ENCODE measurements at places on chromosomes 7 and 10.

GRCh38 chr7:67392596-67393438 is 396.2 kb downstream of the TYW1 start:
- no peak for DNase-seq

DNA sequence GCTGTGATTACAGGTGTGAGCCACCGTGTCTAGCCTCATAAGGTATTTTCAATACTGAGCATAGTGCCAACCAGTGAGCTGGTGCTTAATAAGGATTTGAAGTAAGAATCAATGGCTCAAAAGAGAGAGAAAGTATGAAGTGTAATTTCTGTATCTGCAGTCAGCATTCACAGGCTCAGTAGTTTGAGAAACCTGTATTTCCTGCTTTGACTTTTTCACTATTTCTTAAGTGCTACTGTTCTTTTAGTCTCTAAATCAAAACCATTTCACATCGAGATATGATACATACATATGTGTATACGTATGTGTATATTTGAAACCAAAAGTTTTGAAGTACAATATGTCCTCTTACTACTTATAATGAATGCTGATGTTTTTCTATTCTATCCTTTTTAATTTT is 189.9 kb downstream of the PPP1R9A start:
- DNase-seq = no peak

GRCh38 chr7:19815546-19815945 is 42.1 kb upstream of the TMEM196 start:
- DNase-seq = no peak

DNA sequence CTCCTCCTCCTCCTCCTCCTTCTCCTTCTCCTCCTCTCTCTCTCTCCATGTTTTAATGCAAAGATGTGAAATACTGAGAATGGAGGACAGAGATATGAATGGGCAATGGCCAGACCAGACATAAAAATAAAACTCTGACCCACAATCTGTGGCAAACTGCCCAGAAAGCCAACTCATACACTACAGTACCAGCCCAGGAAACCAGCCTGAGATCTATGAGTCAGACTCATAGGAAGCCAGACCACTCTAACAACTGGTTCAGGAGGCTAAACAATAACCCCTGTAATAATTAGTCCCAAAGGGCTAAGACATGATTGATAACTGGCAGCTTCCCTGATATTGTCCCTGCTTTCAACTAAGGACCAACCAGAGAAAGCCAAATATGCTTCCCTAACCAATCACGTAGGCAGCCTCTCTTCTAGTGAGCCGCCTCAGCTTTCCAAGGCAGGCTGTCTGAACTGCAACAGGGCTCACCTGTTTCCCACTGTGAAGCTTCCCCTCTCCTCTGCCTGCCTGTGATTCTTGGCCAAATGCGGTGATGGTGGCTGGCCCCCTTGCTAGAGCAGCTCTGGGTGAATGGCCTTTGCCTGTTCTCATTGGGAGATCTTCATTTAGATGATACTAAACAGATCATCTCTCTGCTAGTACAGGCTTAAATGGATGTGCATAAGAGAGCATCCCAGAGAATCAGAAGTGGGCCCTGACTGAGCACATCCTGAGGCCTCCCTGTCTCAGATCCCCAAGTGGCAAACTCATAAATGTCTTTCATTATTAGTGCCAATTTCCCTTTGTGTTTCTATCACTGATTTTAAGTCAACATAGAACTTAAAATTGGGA is 817.6 kb downstream of the TNS3 start:
- no peak for DNase-seq

DNA sequence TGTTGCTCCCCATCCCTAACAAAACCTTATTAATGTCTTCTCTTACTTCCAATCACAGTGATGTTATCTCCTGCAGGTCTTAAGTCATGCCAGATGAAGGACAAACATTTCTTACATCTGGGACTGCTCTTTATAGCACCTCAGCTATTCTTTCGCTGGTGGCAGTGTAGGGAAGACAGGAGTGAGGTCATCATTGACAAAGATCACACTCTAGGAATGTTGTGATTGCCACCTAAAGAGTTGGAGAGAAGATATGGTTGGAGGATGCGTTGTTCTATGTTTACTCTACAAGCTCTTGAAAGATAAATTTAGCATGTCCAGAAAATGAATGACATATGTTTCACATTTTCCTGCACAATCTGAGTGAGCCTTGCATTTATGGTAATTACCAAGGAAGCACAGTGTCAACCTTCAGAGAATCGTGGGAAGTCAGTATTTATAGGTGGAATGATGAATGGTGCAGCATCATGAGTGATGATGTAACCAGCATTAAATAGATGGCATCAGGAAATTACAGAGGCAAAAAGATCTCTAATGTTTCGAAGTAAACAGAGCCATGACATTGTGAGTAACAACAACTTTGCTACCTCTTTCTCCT is 188.1 kb upstream of the STEAP1 start:
- DNase-seq = no peak

- DNase-seq = no peak
Measured at GRCh38 chr10:131872011-131872826, 28.6 kb upstream of the PPP2R2D start.

DNA sequence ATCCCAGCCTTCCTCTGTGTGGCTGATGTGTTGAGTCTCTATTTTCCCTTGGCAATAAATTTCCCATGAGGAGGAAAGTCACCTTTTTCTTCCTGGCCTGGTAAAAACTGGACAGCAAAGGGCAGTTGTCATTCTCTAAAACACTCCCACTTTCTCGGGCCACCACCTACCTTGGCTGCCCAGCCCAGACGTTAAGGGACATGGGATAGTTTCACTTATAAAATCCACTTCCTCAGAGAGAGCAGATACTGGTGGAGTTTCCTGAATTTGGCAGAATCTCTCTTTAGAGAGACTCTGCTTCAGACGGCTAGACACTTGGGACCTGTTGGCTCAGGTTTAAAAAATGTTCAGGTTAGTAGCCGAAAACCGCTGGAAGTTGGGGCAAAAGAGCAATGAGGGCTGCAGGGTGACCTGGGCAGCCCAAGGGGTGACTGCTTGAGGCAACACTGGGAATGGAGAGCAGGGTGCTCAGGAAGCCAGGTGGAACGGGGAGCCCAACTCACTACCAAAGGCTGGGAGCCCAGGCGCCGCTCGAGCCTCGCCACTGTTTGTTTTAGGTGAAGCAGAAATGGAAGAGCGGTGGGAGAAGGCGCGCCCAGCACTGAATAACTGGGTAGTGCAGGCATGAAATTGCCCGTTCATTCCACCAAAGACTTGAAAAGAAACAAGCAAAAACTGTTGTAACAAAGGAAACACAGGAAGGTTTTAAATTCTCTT is 186.1 kb downstream of the TRIL start:
- no peak for DNase-seq

DNA sequence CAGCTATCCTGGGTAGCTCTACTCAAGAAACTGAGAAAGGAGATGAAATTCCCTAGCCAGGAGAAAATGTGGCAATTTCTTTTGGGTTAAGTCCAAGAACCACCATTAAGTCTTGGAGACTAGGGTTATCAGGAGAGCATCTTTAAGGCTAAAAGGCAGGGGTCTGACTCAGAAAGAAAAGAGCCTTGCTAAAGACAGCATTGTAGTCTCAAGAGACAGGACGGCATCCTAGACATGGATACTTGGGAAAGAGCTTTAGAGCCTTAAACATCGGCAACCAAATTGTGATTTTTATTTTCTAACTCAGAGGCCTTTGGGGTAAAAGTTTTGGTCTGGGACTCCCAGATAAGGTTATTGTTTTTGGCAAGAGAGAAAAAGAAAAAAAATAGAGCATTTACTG is 83.1 kb downstream of the FAS start:
- DNase-seq = no peak

DNA sequence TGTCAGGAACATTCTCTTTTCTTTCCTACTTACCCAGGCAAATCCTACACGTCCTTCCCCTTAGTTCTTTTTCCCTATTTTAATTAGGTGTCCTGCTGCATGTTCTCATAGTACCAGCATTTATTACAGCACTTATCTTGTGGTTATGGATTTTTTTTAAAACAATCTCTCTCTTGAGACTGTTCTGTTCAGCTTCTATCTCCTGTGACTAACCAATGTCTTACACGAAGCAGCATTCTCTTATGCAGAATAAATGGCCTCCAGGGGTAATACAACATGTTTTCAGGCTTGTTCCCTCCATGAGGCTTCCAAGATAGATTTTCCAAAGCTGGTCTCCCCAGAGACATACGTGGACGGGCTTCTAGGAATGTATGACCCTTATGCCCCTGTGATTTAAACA is 1096.1 kb upstream of the CELF2 start:
- DNase-seq = no peak

DNA sequence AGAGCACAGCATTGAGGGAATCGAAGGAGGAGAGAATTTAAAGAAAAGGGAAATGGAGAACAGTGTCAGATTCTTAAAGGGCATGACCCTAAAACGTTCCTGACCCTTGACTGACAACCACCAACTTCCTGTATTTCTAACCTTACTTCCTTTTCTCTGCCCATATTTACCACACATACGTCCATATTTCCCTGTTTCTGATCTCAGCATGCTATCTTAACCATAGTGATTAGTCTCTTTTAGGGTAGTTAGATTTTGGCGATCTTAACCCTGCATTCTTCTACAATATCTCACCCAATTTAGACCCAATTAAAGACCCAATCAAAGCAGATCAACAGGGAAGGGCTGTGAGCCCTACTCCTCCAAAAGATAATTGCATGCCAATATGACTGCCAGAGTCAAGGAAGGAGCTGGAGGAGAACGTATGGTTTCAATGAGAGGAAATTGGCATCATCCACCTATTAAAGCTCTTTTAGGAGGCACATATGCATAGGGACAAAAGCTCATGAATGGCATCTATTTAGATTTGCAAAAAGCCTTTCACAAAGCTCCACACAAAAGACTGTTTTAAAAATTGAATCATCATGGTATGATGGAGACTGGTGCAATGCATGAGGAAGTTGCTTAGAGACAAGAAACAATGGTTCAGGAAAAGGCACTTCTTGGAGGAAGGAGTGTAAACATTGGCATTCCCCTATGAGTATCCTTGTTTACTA is 49.0 kb upstream of the ARHGAP12 start:
- DNase-seq = no peak

GRCh38 chr7:117164620-117165019 is 158.2 kb downstream of the WNT2 start:
- no peak for DNase-seq

DNA sequence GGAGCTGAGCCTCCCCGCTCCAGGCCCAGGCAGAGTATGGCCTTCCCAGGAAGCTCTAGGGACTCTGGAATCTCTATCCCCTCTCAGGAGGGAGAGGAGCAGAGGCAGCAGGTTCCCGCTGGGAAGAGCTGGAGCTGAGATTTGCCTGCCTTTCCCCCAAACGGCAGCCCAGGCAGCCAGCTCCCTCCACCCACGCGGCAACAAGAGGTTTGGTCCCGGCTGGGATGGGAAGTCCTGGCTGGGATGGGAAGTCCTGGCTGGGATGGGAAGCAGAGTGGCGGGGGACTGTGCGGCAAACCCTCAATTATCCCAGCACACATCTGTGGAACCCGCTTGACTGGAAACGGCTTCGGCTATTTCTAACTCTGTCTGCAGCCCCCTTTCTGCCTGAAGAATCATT is 223.0 kb downstream of the ELFN1 start:
- DNase-seq = no peak

DNA sequence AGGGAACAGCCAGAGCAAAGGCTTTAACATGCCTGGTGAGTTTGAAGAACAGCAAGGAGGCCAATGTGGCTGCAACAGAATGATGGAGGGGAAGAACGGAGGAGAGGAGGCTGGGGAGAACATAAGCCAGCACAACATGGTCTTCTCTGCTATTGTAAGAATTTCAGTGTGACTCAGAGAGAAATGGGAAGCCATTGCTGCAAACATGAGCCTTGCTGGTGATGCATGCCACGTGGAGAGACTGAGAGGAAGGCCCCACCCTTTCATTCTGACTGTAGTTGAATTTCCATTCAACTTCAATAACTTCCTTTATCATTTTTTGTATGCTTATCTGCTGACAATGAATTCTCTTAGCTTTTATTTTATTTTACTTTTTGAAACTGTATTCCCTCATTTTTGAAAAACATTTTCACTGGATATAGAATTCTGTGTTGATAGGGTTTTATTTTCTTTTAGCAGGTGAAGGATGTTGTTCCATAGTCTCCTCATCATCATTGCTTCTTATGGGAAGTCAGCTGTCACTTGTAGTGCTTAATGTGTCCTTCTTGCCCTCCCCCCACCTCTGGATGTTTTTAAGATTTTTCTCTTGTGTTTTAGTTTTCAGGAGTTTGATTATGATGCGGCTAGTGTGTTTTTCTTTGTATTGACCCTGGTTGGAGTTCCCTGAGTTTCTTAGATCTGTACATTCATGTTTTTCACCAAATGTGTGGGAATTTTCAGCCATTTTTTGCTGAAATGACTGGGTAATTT is 46.4 kb upstream of the LEP start:
- no peak for DNase-seq

DNA sequence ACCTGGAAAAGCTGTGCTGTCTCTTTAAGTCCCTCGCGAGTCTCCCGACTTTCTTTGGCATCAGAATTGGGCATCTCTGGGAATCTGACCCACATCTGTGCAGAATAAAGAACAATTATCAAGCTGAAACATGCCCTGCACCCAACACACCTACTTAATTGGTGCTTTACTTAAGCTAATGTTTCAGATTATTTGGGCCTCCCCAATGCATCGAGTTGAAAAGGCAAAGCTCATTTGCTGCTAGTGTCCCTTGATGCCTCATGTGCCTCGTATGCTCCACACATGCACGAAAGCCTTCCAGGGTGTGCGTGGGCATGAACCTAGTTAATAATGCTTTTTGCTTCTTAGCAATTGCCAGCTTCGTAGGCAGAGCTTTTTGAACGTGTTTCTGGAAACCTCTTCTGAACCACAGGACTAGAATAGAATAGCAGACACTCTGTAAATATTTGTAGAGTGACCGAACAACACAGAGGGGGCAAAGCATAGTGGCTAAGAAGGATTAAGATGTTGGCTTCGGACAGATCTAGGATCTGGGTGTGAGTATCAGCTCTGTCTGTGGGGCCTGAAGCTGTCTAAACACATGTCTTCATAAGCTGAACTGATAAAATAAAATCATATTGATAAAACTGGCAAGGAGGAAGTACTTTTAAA is 26.7 kb upstream of the FGFR2 start:
- no peak for DNase-seq

DNA sequence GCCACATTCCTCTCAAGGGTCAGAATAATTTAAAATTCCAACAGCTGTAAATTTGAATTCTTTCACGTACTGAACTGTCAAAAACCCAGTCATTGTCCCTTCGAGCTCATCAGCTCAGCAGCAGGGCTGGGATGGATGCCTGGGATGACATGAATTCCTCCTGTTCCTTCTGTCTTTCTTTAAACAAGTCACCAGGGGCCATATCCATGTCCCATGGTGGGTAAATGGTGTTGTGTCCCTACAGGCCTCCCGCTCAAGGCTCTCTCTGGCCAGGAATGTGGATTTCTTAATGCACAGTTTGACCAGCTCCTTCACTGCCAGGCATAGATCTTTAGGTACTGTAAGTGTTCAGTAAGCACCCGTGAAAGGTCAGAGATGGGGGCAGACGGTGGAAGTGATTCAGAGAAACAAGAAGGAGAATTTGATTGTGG is 13.8 kb upstream of the TECPR1 start:
- DNase-seq = no peak

- no peak for DNase-seq
Measured at GRCh38 chr10:62384447-62385081, 10.4 kb downstream of the ZNF365 start.

- no peak for DNase-seq
Measured at GRCh38 chr10:97066877-97067555, 118.7 kb downstream of the SLIT1 start.

Measured in stimulated activated CD4-positive, alpha-beta T cell treated with anti-CD3 and anti-CD28 coated beads, Interleukin-15, amount 100 ng/mL, for 48 hours (primary cell).